Activated naive CD8-positive, alpha-beta T cell treated with anti-CD3 and anti-CD28 coated beads, Interleukin-2, amount 50 U/mL, for 16 hours (primary cell): ENCODE measurements at places on chromosomes 6 and 20.

DNA sequence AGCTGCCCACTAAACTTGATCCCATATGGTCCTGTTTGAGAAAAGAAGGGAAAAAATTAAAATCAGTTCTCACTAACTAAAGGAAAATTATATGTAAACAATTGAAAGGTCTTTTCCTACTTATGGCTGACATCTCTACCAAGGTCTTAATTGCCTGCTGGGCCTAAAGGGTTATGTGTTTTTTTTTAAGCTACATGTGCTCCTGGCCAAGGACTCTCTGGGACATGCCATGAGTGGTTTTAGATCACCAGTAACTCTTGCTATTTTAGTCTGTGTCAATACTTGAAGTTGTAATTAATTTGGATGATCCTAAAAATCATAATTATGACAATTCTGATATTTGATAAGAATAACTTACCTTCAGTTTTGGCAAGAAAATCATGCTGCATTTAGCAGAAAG is 35.9 kb upstream of the EYA4 start:
- DNase-seq: no peak

DNA sequence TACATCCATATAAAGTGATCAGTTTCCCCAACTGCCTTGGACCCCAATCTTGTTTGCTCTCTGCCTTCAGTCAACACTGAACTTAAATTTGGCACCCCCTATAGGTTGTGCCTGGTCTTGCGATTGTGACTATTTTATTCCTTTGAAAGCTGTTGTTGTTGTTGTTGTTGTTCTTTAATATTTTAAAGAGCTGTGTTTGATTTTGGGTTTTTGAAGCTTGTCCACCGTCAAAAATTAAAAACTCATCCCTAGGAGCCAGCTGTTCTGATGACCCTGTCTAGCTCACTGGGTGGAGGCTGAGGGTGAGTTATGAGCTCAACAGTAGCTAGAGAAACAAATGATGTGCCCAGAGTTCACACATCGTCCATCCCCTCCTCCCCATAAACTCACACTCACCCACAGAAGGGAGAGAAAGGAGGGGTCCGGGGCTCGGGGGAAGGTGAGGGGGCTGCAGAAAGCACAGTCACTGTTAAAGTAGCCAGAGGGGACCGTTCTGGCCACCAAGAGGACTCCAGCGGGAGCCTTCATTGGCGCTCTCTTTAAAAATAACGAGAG is 4.0 kb downstream of the SIM1 start:
- DNase-seq: no peak

DNA sequence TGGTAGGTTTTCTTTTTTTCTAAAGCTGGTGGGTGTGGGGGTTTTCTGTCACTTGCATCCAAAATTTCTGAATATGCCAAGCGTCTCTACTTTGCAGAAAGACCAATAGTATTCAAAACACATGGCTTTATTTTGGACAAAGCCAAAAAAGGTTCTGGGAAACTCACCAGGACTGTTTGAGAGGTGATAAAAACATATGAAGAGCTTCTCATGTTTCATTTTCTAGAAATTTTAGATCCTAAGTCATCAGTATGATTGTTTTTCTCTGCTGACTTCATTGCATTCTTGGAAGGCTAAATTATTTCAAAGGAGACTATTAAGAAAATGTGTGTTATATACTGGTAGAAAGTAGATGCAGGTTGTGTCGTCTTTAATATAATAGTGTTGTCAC is 51.3 kb downstream of the GCLC start:
- no peak for DNase-seq

GRCh38 chr6:146337376-146337775 is 206.3 kb upstream of the RAB32 start:
- DNase-seq: no peak

DNA sequence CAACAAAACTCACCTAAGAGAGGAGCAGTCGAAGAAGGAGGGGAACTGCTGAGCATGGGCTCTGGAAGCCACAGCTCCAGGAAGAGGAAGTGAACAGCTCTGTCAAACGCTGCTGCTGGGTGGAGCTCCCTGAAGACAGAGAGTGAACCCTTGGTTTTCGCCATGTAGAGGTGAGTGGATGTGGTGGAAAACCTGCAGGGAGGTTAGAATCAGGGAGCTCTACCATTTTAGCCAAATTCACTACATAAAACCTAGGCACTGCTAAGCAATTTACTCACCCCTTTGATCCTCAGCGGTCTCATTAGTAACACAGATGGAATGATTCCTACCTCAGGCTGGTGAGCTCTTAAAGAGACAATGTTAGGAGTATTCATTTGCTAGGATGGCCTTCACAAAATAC is 19.4 kb upstream of the TFAP2A start:
- no peak for DNase-seq

GRCh38 chr6:123641497-123641896 is 4.7 kb upstream of the TRDN start:
- DNase-seq: no peak
